ENCODE measurements at places on chromosomes 7 and 10.

GRCh38 chr10:12974078-12974477 is 27.4 kb downstream of the CCDC3 start:
- H3K27me3 ChIP-seq: peaks cover 31% of the 10 kb centered on the region
- H3K27ac ChIP-seq: no peak overlapping the region
- H3K4me1 ChIP-seq: peaks cover 5% of the 10 kb centered on the region
- no peak overlapping the region for H3K4me3 ChIP-seq

- H3K27me3 ChIP-seq: no peaks in the 10 kb centered on the region
- H3K4me3 ChIP-seq: no peak overlapping the region
- DNase-seq: peak; percentile 43
- no peaks in the 10 kb centered on the region for H3K4me1 ChIP-seq
- no peaks in the 10 kb centered on the region for H3K36me3 ChIP-seq
- peak overlapping the region; percentile 11 for H3K27ac ChIP-seq
These were observed 4.9 kb downstream of the TMEM270 start for GRCh38 chr7:73865738-73866445.

DNA sequence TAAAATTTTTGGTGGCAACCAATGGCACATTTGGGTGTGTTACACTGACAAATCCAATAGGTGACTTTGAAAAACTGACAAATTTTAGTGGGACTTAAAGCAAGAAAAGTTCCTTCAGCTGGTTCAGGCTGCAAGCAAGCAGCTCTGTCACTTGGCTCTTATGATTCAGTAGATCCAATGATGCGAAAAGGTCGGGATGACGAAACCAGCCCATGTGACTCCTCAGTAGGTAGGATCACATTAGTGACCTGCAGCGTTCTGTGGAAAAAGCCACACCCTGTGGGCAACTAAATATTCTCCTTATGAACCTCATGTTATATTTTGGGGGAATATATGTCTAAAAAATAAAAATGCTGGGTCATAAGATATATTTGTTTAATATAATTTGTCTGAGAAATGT is 13.3 kb upstream of the TSGA13 start:
- no peaks in the 10 kb centered on the region for H3K36me3 ChIP-seq
- no peaks in the 10 kb centered on the region for H3K4me1 ChIP-seq
- no peaks in the 10 kb centered on the region for H3K27me3 ChIP-seq
- no peak for DNase-seq

DNA sequence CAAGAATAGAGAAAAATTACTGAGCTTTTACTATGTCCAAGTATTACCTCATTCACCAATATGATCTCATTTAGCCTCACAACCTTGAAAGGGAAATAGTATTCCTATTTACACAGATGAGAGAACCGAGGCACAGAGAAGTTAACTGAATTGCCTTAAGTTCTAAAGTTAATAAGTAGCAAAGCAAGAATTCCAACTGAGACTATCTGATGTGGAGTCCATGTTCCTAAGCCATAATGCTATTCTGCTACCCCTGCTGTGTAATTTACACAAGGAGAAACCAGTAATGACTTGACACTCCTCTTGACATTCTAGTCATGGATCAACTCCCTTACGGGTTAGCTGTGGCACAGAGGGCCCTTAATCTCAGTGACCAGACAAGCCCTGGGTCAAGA is 60.7 kb downstream of the ABCB4 start:
- no peak for DNase-seq
- H3K27ac ChIP-seq: no peak overlapping the region
- no peaks in the 10 kb centered on the region for H3K36me3 ChIP-seq
- no peak overlapping the region for H3K4me3 ChIP-seq
- H3K27me3 ChIP-seq: no peaks in the 10 kb centered on the region
- no peaks in the 10 kb centered on the region for H3K4me1 ChIP-seq

- peaks cover 18% of the 10 kb centered on the region for H3K4me1 ChIP-seq
- H3K27me3 ChIP-seq: no peaks in the 10 kb centered on the region
- H3K27ac ChIP-seq: no peak overlapping the region
- H3K36me3 ChIP-seq: no peaks in the 10 kb centered on the region
These were observed 46.4 kb downstream of the ESYT2 start for GRCh38 chr7:158782761-158783401.

- H3K4me1 ChIP-seq: no peaks in the 10 kb centered on the region
- H3K27ac ChIP-seq: no peak overlapping the region
- no peak for DNase-seq
- H3K4me3 ChIP-seq: no peak overlapping the region
- H3K36me3 ChIP-seq: no peaks in the 10 kb centered on the region
These were observed 179.4 kb downstream of the CPEB3 start for GRCh38 chr10:92111336-92111939.

- H3K36me3 ChIP-seq: no peaks in the 10 kb centered on the region
- no peak overlapping the region for H3K4me3 ChIP-seq
- no peaks in the 10 kb centered on the region for H3K4me1 ChIP-seq
- H3K27ac ChIP-seq: no peak overlapping the region
- DNase-seq: no peak
These were observed 63.7 kb downstream of the PRSS58 start for GRCh38 chr7:142194201-142194600.

- no peaks in the 10 kb centered on the region for H3K4me1 ChIP-seq
- H3K27ac ChIP-seq: no peak overlapping the region
- H3K4me3 ChIP-seq: no peak overlapping the region
- DNase-seq: no peak
- H3K36me3 ChIP-seq: no peaks in the 10 kb centered on the region
These were observed 62.2 kb upstream of the FAM20C start for GRCh38 chr7:130222-130572.

- no peak for DNase-seq
- peaks cover 7% of the 10 kb centered on the region for H3K36me3 ChIP-seq
- no peaks in the 10 kb centered on the region for H3K27me3 ChIP-seq
- no peak overlapping the region for H3K27ac ChIP-seq
- H3K4me1 ChIP-seq: no peaks in the 10 kb centered on the region
- H3K4me3 ChIP-seq: no peak overlapping the region
These were observed 131.1 kb upstream of the ABCB5 start for GRCh38 chr7:20484356-20484755.

DNA sequence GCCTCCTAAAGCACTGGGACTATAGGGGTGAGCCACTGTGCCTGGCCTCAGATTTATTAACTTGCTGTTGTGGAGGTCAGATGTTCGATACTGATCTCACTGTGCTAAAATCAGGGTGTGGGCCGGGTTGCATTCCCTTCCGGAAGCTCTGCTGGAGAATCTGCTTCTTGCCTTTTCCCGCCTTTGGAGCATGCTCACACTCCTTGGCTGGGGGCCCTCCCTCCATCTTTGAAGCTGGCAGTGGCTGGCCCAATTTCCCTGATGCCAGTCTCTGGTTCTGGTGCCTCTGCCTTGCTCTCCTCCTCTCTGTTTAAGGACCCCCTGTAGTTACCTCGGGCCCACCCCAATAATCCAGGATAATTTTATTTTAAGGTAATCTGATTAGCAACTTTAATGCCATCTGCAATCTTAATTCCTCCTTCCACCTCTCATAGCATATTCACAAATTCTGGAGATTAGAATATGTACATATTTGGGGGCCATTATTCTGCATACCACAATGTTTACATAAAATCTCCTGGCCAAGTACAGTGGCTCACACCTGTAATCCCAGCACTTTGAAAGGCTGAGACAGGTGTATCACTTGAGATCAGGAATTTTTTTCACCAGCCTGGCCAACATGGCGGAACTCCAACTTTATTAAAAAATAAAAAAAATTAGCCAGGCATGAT is 7.9 kb upstream of the PITRM1 start:
- no peak for DNase-seq
- no peak overlapping the region for H3K4me3 ChIP-seq
- H3K4me1 ChIP-seq: peaks cover 6% of the 10 kb centered on the region
- H3K36me3 ChIP-seq: no peaks in the 10 kb centered on the region
- peaks cover 53% of the 10 kb centered on the region for H3K27me3 ChIP-seq

GRCh38 chr7:41567731-41568114 is 135.2 kb downstream of the INHBA start:
- H3K27me3 ChIP-seq: no peaks in the 10 kb centered on the region
- no peaks in the 10 kb centered on the region for H3K4me1 ChIP-seq
- no peak for DNase-seq
- no peaks in the 10 kb centered on the region for H3K36me3 ChIP-seq
- H3K27ac ChIP-seq: no peak overlapping the region

GRCh38 chr7:134394056-134394455 is 64.8 kb downstream of the AKR1B1 start:
- no peak for DNase-seq
- no peak overlapping the region for H3K4me3 ChIP-seq
- no peaks in the 10 kb centered on the region for H3K4me1 ChIP-seq
- H3K27me3 ChIP-seq: peaks cover 47% of the 10 kb centered on the region
- no peaks in the 10 kb centered on the region for H3K36me3 ChIP-seq

DNA sequence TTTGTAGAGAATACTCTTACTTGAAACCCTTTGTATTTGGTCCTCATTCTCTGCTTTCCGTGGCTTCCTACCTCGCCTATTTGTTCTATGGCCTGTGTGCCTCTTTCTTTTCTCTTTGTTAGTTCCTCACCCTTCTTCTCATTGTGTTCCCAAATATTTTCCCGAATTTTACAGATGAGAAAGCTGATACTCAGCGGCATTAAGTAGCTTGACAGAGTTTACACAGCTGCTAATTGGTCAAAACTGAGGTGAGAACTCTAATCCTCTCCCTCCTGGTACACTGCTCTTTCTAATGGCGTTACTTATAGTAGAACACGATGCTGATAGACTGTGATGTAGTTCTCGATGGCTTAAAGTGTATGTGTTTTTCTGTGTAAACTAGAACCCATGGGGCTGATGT is 80.7 kb upstream of the HDAC9 start:
- H3K27ac ChIP-seq: no peak overlapping the region
- H3K4me3 ChIP-seq: no peak overlapping the region
- DNase-seq: no peak
- no peaks in the 10 kb centered on the region for H3K27me3 ChIP-seq
- no peaks in the 10 kb centered on the region for H3K36me3 ChIP-seq
- H3K4me1 ChIP-seq: no peaks in the 10 kb centered on the region

DNA sequence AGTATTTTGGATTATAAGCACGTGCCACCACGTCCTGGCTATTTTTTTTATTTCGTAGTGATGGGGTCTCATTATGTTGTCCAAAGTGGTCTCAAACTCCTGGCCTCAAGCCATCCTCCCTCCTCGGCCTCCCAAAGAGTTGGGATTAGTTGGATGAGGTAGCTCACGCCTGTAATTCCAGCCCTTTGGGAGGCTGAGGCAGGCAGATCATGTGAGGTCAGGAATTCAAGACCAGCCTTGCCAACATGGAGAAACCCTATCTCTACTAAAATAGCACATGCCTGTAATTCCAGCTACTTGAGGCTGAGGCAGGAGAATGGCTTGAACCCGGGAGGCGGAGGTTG is 21.8 kb upstream of the YWHAG start:
- H3K36me3 ChIP-seq: no peaks in the 10 kb centered on the region
- H3K27ac ChIP-seq: no peak overlapping the region
- H3K4me1 ChIP-seq: peaks cover 6% of the 10 kb centered on the region
- no peaks in the 10 kb centered on the region for H3K27me3 ChIP-seq

- peaks cover 2% of the 10 kb centered on the region for H3K36me3 ChIP-seq
- H3K4me3 ChIP-seq: no peak overlapping the region
- H3K4me1 ChIP-seq: peaks cover 58% of the 10 kb centered on the region
- H3K27me3 ChIP-seq: no peaks in the 10 kb centered on the region
- peak overlapping the region; percentile 39 for H3K27ac ChIP-seq
- DNase-seq: no peak
These were observed 4.6 kb downstream of the SEC23IP start for GRCh38 chr10:119896937-119897770.

- DNase-seq: no peak
- H3K4me3 ChIP-seq: no peak overlapping the region
- H3K27ac ChIP-seq: no peak overlapping the region
- H3K36me3 ChIP-seq: peaks cover 2% of the 10 kb centered on the region
- peaks cover 15% of the 10 kb centered on the region for H3K4me1 ChIP-seq
- no peaks in the 10 kb centered on the region for H3K27me3 ChIP-seq
These were observed 19.1 kb downstream of the ZFAND4 start for GRCh38 chr10:45653454-45653853.

DNA sequence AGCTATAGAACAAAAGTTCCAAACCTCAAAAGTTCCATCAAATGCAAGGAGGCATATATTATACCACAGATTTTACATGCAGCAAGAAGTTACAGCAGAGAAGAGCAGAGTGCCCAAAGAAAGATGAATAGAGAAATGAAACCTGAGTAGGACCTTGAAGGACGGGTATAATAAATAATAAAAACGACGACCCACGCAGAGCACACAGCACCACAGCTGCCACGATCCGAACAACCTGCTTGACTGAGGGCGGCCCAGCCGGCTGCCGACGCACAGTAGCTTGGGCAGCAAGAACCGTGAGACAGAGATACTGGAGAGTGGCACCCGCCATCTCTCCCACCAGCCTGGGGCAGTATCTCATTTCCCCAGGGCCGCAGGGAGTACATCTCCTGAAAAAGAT is 79.0 kb downstream of the HIPK2 start:
- H3K27ac ChIP-seq: no peak overlapping the region
- no peaks in the 10 kb centered on the region for H3K36me3 ChIP-seq
- H3K27me3 ChIP-seq: no peaks in the 10 kb centered on the region
- peaks cover 47% of the 10 kb centered on the region for H3K4me1 ChIP-seq
- no peak for DNase-seq

GRCh38 chr10:118725886-118726500 is 28.8 kb downstream of the CACUL1 start:
- H3K36me3 ChIP-seq: no peaks in the 10 kb centered on the region
- peaks cover 16% of the 10 kb centered on the region for H3K4me1 ChIP-seq
- H3K27ac ChIP-seq: no peak overlapping the region
- no peaks in the 10 kb centered on the region for H3K27me3 ChIP-seq

GRCh38 chr10:132708441-132708840 is 77.5 kb downstream of the NKX6-2 start:
- no peak overlapping the region for H3K4me3 ChIP-seq
- H3K27me3 ChIP-seq: no peaks in the 10 kb centered on the region
- no peak for DNase-seq
- peaks cover 13% of the 10 kb centered on the region for H3K36me3 ChIP-seq

GRCh38 chr7:151759591-151760042 is 117.3 kb downstream of the PRKAG2 start:
- peak; percentile 70 for DNase-seq
- no peaks in the 10 kb centered on the region for H3K36me3 ChIP-seq
- no peak overlapping the region for H3K4me3 ChIP-seq
- H3K27me3 ChIP-seq: no peaks in the 10 kb centered on the region
- H3K4me1 ChIP-seq: peaks cover 30% of the 10 kb centered on the region
- H3K27ac ChIP-seq: peak overlapping the region; percentile 78

GRCh38 chr10:120813085-120813484 is 38.1 kb upstream of the WDR11 start:
- H3K27ac ChIP-seq: no peak overlapping the region
- DNase-seq: no peak
- no peaks in the 10 kb centered on the region for H3K4me1 ChIP-seq
- H3K36me3 ChIP-seq: peaks cover 1% of the 10 kb centered on the region
- H3K27me3 ChIP-seq: peaks cover 39% of the 10 kb centered on the region
- H3K4me3 ChIP-seq: no peak overlapping the region

DNA sequence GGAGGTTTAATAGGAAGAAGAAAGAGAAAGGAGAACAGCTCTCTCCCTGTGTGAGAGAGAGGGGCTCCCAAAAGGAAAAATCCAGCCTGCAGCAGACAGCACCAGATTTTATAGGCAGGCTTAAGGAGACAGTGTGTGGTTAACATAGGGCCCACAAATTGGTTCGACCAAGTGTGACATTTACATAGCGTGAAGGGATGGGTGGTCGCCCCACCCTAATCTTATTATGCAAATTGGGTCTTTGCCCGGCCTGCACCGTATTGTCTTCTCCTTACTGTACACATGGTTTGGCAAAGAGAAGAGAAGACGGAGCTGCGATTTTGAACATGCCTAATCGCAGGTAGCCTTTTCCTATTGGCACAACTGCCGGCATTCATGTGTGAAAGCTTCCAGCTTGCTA is 756.3 kb downstream of the NXPH1 start:
- no peak overlapping the region for H3K4me3 ChIP-seq
- no peaks in the 10 kb centered on the region for H3K36me3 ChIP-seq
- H3K27ac ChIP-seq: no peak overlapping the region
- H3K27me3 ChIP-seq: no peaks in the 10 kb centered on the region

- H3K36me3 ChIP-seq: peaks cover 2% of the 10 kb centered on the region
- H3K27ac ChIP-seq: no peak overlapping the region
- DNase-seq: peak; percentile 6
- no peak overlapping the region for H3K4me3 ChIP-seq
- H3K27me3 ChIP-seq: peaks cover 22% of the 10 kb centered on the region
- H3K4me1 ChIP-seq: peaks cover 12% of the 10 kb centered on the region
These were observed 472.0 kb downstream of the RPS24 start for GRCh38 chr10:78505657-78506056.

All from activated T-cell treated with anti-CD3 and anti-CD28 coated beads, Interleukin-2, amount 50 U/mL, for 72 hours (primary cell).